Karpas-422 (cell line): ENCODE measurements at places on chromosomes 5 and 9.

DNA sequence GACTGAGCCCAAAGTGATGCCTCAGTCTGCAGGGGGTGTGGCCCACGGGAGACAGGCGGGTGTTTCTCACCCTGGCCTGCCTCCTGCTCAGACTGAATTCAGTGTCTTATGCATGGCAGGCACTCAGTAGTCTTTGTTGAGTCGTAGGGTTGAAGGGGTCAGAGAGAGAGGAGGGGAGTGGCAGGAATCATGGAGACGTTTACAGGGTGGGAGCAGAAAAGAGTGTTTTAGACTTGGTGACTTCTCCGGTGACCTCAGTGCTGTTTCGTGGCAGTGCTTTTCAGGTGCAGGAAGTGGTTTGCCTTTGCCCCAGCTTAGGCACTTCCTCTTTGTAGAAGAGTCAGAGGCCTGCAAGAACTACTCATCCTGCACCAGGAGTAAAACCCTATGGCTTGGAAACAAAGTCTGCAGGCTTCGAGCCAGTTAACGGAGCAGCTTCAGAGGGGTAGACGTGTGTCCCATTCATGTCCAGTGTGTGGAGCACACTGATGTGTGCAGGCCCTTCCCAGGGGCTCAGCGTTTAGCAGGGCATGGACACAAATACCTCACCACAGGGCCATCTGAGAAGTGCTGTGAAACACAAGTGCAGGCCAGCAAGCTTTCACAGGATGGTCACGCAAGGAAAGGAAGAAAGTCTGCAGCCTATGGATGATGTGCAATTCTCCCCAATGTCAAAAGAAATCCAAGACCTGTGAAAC, 24.5 kb upstream of the SEMA4D start:
- peak overlapping the region; percentile 22 for H3K27ac ChIP-seq
- H3K4me1 ChIP-seq: peaks cover 17% of the 10 kb centered on the region
- peak overlapping the region; percentile 41; the same call in 1 of the 2 replicates for H3K4me3 ChIP-seq
- no peaks in the 10 kb centered on the region for H3K27me3 ChIP-seq
- no peaks in the 10 kb centered on the region for H3K36me3 ChIP-seq

- H3K27me3 ChIP-seq: no peaks in the 10 kb centered on the region; the same call in 1 of the 2 replicates
- no peak overlapping the region for H3K4me3 ChIP-seq
- H3K27ac ChIP-seq: no peak overlapping the region
- H3K36me3 ChIP-seq: no peaks in the 10 kb centered on the region
- no peaks in the 10 kb centered on the region for H3K4me1 ChIP-seq
Observed at GRCh38 chr5:178286226-178287090, 53.9 kb upstream of the PHYKPL start.

- peak overlapping the region; percentile 87 for H3K4me3 ChIP-seq
- peak overlapping the region; percentile 87 for H3K27ac ChIP-seq
- DNase-seq: peak; percentile 59
Observed at GRCh38 chr5:141476132-141476911, 556 bp downstream of the PCDHGC3 start.

GRCh38 chr5:40678460-40679147, 1.1 kb upstream of the PTGER4 start:
- peaks cover 29% of the 10 kb centered on the region for H3K4me1 ChIP-seq
- no peak overlapping the region for H3K27ac ChIP-seq
- no peaks in the 10 kb centered on the region for H3K36me3 ChIP-seq
- DNase-seq: no peak

DNA sequence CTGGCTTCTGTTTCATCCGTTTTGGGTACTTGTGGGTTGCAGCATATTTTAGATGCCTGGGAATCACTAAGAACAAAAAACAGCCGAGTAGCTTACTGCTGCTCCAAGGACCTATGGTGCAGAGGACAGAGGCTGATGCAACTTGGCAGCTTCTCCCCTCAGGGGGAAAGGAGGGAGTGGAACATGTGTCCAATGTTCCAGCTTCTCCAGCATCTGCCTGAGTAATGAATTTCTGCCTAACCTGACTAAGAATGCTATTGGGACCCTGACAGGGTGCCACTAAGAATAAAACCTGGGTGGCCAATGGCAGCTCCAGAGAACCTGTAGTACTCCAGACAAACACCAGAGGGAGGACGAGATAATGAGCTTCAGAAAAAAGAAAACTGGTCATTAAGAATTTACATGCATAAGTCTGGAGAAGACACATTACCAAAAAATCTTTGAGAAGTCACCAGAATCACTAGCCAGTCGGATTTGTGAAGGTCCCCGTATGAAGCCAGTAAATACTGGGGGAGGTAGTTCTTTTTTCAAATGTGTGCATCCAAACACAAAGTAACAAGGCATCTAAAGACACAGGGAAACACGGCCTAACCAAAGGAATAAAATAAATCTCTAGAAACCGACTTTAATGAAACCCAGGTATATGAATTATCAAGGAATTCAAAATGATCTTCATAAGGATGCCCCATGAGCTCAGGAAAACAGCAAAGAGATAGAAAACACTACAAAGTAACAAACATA, 293.5 kb downstream of the HINT1 start:
- H3K27ac ChIP-seq: no peak overlapping the region
- H3K36me3 ChIP-seq: no peaks in the 10 kb centered on the region
- no peaks in the 10 kb centered on the region for H3K4me1 ChIP-seq
- no peak overlapping the region for H3K4me3 ChIP-seq

DNA sequence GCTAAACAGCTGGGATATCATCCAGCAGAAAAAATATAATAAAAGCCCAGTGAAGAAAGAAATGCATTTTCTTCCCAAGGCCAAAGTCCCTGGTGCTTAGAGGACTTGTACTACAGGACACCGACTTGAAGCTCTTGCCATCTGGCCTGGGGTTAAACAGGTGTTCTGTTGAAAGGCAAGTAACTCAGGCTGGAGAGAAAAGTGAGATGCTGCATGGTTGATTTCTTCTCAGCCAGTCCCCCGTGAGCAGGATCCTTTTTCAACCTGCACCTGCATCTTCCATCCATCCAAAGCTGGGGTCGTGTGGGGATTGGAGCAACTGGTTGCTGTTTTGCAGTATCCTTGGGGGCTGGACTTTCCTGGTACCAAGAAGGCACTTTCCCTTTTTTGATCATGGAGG, 146.1 kb upstream of the RPS23 start:
- no peak overlapping the region for H3K4me3 ChIP-seq
- DNase-seq: no peak
- H3K4me1 ChIP-seq: no peaks in the 10 kb centered on the region
- H3K36me3 ChIP-seq: no peaks in the 10 kb centered on the region
- no peak overlapping the region for H3K27ac ChIP-seq

GRCh38 chr9:114559830-114560513, 27.6 kb upstream of the ATP6V1G1 start:
- no peak for DNase-seq
- no peaks in the 10 kb centered on the region for H3K27me3 ChIP-seq
- H3K4me1 ChIP-seq: no peaks in the 10 kb centered on the region; the same call in 1 of the 2 replicates
- no peak overlapping the region for H3K27ac ChIP-seq
- no peak overlapping the region for H3K4me3 ChIP-seq

DNA sequence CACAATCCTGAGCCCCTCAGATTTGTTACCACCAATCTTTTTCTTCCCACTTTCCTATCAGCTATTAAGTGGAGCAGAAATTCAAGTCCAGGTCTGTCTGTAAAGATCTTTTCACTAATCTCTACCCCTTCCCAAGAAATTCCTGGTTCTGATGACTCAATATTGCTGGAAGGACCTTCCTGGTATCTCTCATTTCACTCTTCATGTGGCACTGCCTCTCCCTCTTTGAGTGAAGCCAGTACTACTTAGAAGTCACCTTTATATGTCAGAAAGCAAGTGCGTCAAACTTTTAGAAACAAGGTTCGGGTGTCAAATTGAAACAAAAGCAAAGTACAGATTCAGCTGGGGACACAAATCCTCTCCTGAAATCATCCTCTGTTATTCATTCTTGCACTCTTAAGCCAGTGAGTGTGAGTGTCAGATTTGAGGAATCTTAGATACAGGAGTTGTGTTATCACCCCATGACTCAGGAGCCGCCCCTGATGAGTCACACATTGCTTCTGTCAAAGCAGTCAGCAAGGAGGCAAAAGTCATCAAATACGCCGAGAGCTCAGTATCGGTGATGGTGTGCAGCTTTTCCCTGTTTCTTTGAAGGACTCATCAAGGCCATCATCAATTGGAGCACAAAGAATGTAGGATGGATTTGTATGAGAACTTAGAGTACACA, 313.0 kb downstream of the CETN3 start:
- H3K4me3 ChIP-seq: no peak overlapping the region
- DNase-seq: no peak
- no peaks in the 10 kb centered on the region for H3K36me3 ChIP-seq
- no peaks in the 10 kb centered on the region for H3K27me3 ChIP-seq

- H3K4me1 ChIP-seq: peaks cover 62% of the 10 kb centered on the region
- peak overlapping the region; percentile 82 for H3K27ac ChIP-seq
- peak; percentile 73 for DNase-seq
- H3K4me3 ChIP-seq: peak overlapping the region; percentile 46; the same call in 1 of the 2 replicates
- H3K27me3 ChIP-seq: no peaks in the 10 kb centered on the region
Observed at GRCh38 chr9:131270171-131271015, 5.9 kb downstream of the FAM78A start.

- no peaks in the 10 kb centered on the region for H3K4me1 ChIP-seq
- no peaks in the 10 kb centered on the region for H3K36me3 ChIP-seq
- no peaks in the 10 kb centered on the region for H3K27me3 ChIP-seq
- DNase-seq: no peak
Observed at GRCh38 chr5:15506146-15506545, 6.2 kb downstream of the FBXL7 start.

DNA sequence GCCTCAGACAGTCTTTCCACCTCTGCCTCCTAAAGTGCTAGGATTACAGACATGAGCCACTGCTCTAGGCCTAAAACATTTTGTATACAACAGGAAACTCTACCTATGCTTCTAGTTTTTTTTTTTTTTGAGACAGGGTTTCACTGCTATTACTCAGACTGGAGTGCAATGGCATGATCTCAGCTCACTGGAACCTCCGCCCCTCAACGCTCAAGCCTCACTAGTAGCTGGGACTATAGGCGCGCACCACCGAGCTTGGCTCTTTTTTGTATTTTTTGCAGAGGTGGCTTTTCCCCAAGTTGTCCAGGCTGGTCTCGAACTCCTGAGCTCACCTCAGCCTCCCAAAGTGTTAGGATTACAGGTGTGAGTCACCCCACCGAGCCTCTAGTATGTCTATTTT, 5.4 kb downstream of the HSPA9 start:
- no peak for DNase-seq
- peaks cover 10% of the 10 kb centered on the region for H3K4me1 ChIP-seq
- H3K27me3 ChIP-seq: no peaks in the 10 kb centered on the region
- no peak overlapping the region for H3K27ac ChIP-seq

GRCh38 chr5:8253376-8253775, 384.4 kb downstream of the MTRR start:
- DNase-seq: no peak
- H3K4me1 ChIP-seq: no peaks in the 10 kb centered on the region
- no peak overlapping the region for H3K27ac ChIP-seq
- no peaks in the 10 kb centered on the region for H3K36me3 ChIP-seq
